Pancreas (tissue), 10 donors: ENCODE measurements at places on chromosomes 6 and 20. TPM values are rescaled to one million over a fixed set of nuclear protein-coding genes. Genes with fewer than 3 reads are reported as not detected.

BACH2 gene
- 0.61 TPM for polyA plus RNA-seq

ID4 gene
- polyA plus RNA-seq: 15.7 TPM

KCNK5 gene
- 30.8 TPM for polyA plus RNA-seq

SLC22A7 gene
- not detected for polyA plus RNA-seq

SRSF12 gene
- 1.4 TPM for polyA plus RNA-seq

SLC24A3 gene
- polyA plus RNA-seq: 0.49 TPM

GABRR1 gene
- polyA plus RNA-seq: 0.02 TPM

RBL1 gene
- 1.4 TPM for polyA plus RNA-seq

SLC44A4 gene
- 9.0 TPM for polyA plus RNA-seq

ZSCAN31 gene
- polyA plus RNA-seq: 10.5 TPM

HRH3 gene
- 0.02 TPM for polyA plus RNA-seq

TTBK1 gene
- polyA plus RNA-seq: 0.45 TPM

BPI gene
- polyA plus RNA-seq: not detected

TFAP2D gene
- not detected for polyA plus RNA-seq

METTL24 gene
- 0.34 TPM for polyA plus RNA-seq

HLA-B gene
- polyA plus RNA-seq: 269 TPM

OPN5 gene
- polyA plus RNA-seq: not detected

POM121L2 gene
- not detected for polyA plus RNA-seq
